ENCODE measurements at places on chromosomes 1 and 21.

- no peak for DNase-seq
These were observed 28.5 kb upstream of the PRELP start for GRCh38 chr1:203447151-203447550.

GRCh38 chr1:55057956-55058298 lies 18.6 kb downstream of the PCSK9 start:
- no peak for DNase-seq

GRCh38 chr21:43608225-43608624 lies 51.1 kb downstream of the HSF2BP start:
- no peak for DNase-seq

DNA sequence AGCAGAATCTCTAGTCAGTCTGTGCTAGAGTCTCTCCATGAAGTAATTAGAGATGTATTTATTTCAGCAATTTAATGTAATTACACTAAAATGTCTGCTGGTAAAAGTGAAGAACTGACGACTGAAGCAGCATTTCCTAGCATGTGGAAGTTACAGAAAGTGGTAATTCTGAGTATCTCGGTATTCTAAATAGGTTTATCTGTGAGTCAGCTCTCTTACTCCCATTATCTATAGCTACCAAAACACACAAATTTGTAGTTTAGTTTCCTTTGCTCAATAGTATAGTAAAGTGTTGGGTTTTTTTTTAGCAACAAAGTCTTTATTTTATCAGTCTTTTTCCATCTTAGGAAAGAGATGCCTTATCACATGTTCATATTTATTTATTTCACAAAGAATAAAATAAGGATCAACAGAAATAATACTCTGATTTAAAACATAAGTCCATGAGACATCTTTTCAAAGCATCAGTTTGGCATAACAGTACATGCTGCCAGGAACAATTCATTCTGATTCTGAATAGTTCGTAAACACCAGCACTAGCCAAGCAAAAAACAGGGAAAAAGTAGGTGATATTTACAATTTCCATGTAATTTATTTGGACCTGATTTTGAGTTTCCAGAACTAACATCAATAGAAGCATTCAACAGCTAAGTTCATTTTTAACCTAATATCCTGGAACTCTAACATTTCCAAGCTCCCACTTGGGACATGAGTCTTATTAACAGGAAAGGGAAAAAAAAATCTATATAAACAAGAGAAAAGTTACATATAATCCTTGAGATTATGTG lies 76.3 kb downstream of the KCNT2 start:
- no peak for DNase-seq

GRCh38 chr1:215084621-215085020 lies 2.1 kb downstream of the KCNK2 start:
- DNase-seq = no peak
